Dorsolateral prefrontal cortex (tissue), 122 donors: ENCODE measurements at places on chromosomes 11 and 22. TPM values are rescaled to one million over a fixed set of nuclear protein-coding genes. Genes with fewer than 3 reads are reported as not detected.

CARD18 gene
- 0.50 TPM for total RNA-seq

- DNase-seq, result peak; percentile 66
Observed at GRCh38 chr22:50306753-50307749, at the start of gene PLXNB2. Gene PLXNB2 (minus strand): TSS chr22:50307646. CDS start chr22:50290584, 17,062 bp downstream.

GRCh38 chr22:30078320-30079311 lies 1.6 kb upstream of the HORMAD2 start:
- no peak for DNase-seq

OTOG gene
- 0.14 TPM for total RNA-seq

- DNase-seq, result no peak
Observed at GRCh38 chr11:47136327-47136726, 40.4 kb downstream of the ARFGAP2 start.

APOL1 gene
- 8.2 TPM for total RNA-seq

GRCh38 chr11:131441051-131441810 lies 70.8 kb downstream of the NTM start:
- DNase-seq, result no peak

XKR3 gene
- total RNA-seq, result not detected

DNA sequence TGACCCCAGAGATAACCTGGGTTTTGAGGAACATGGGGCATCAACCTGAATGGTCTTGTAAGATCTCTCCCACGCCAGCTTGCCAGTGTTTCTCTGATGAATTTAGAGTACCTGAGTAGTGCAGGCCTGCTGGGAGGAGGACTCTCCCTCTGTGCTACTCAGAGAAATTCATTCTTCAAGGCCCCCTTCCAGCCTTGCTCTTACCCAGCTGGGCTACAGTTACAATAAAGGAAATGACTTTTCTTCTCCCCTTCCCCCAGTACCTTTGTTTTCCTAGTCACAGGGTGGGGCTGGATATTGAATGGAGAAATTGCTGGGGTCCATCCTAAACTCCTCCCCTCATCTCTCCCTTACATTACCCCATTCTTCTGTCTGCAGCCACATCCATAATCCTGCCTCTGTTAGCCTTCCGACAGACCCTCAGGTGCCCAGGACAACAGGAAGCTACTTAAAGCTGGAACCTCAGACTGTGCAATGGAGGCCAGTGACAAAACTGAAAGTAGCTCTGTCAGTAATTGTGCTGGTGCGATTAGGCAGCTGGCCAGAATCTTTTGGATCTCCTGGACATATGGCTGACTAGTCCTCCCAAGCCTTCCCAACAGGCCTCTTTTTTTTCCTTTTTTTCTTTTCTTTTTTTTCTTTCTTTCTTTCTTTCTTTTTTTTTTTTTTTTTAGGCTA lies 17.4 kb downstream of the LIMK2 start:
- DNase-seq, result no peak

PYGM gene
- 18.3 TPM for total RNA-seq

HRAS gene
- 82.0 TPM for total RNA-seq

GVQW3 gene
- total RNA-seq, result 16.6 TPM

APOBEC3B gene
- not detected for total RNA-seq

GRCh38 chr11:97890466-97890865 lies 1130.3 kb upstream of the CNTN5 start:
- no peak for DNase-seq

DNA sequence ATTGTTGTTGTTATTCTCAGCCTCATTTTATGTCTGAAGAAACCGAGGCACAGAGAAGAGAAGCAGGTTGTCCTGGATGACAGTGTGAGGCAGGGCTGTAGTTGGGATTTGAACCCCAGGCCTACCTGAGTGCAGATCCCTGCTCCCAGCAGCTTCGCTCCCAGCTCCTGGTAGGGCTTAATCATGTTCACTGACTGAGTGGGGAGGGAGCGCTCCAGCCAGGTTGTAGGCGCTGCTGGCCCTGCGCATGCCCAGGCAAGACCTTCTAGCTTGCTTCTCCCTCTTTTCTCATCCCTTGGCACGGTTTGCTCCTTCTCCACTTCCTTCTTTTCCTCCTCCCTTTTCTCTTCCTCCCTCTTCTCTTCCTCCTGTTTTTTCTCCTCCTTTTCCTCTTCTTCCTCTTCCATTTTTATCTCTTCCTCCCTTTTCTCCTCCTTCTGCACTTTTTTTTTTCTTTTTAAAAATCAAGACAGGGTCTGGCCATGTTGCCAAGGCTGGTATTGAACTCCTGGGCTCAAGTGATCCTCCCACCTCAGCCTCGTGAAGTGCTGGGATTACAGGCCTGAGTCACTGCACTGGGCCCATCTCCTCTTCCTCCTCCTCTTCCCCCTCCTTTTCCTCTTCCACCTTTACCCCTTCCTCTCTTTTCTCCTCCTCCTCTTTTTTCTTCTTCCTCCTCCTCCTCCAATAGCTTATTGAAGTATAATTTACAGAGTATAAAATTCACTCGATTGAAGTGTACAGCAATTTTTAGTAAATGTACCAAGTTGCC lies 109.3 kb downstream of the KIAA1671 start:
- no peak for DNase-seq

OR2D3 gene
- total RNA-seq, result not detected

ZNF280B gene
- total RNA-seq, result 8.4 TPM

LDHAL6A gene
- total RNA-seq, result 0.98 TPM

P2RX6 gene
- total RNA-seq, result 12.0 TPM

DNA sequence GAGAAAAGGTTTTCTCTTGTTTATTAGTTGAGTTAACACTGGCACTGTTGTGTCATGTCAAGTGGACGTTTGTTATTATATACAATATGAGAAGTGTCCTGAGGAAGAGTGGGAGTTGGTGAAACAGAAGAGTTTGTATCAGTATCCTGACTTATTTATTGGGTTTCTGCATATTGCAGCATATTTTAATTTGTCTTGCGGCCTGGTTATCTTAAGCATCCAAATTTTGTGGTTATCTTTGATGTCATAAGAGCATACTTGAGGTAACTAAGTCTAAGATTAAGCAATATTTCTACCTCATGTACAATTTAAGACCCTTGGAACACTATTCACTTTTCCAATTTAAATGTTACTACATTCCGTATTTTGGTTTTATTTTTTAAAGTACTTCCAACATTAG lies 103.5 kb downstream of the DDX10 start:
- no peak for DNase-seq

DNA sequence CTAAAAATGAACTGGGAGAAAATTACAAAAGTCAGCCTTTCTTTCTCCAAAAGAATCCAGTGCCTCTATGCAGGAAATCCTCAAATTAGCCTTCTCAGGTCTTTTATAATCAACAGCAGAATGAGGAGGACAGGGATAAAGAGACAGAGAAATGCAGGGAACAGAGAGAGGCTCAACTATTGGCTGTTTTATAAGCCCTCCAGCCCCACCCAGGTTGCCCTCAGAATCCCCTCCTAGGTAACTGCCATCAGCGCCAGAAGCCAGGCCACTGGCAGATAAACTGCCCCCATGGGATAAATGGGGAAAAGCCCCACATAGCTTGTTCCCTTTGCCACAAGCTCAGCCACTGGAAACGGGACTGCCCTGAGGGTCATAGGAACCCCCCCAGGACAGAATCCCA lies 10.9 kb upstream of the HMOX1 start:
- no peak for DNase-seq

- no peak for DNase-seq
Observed at GRCh38 chr11:122214567-122214966, 98.6 kb upstream of the BLID start.

GRCh38 chr11:17457396-17458173 lies 19.1 kb downstream of the ABCC8 start:
- DNase-seq, result no peak

DNA sequence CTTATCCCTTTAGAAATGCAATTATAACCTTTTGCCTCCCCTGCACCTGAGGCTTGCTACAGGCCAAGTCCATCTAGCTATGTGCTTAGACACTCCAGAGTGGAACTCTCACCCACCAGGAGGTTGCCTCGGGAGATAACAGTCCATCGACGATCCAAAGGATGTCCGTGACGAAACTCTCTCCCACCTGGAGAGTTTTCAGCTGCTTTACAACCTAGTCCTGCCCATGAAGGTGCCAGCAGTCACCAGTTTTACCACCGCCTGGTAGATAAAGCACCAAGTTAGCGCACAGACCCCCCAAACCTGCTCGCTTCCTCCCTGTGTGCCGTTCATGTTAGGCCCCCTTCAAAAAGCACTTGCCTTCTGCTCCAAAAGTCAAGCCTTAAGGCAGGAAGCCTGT lies 53.1 kb upstream of the SHISAL1 start:
- no peak for DNase-seq

GRCh38 chr11:59459916-59460315 lies 3.2 kb downstream of the OR4D6 start:
- no peak for DNase-seq

- DNase-seq, result no peak
Observed at GRCh38 chr11:117908959-117909610, 20.1 kb downstream of the TMPRSS13 start.

- DNase-seq, result no peak
Observed at GRCh38 chr11:6833356-6833755, 12.1 kb upstream of the OR10A5 start.

ANGPTL5 gene
- total RNA-seq, result not detected

GRCh38 chr22:28855355-28856094 lies 27.8 kb upstream of the ZNRF3 start:
- DNase-seq, result no peak

CALCB gene
- total RNA-seq, result not detected

DNA sequence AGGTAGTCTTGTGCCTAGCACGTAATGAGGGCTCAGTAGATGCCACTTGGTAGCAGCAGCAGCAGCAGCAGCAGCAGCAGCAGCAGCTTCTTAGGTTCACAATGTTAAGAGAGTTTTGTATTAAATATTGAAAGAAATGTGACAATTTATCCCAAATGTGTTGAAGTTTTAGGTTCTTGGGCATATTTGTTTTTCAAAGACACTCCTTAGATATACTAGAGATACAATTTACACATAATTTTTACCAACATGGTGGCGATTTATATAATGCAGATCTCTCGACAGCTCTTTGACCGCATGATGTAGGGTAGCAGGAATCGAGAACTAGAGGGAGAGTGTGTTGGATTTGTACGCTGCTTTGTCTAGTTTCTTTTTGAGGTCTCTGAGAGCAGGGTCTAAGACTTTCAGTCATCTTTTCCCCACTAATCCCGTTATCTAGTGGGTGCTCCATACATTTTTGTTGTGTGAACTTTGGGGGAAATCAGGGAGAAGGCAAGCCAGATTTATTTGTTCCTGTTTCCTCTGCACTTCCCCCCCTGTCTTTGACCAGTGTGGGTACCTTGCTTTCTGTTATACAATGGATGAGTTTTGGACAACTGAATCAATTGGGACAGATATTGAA lies 1.4 kb downstream of the FDX1 start:
- no peak for DNase-seq

FEN1 gene
- total RNA-seq, result 17.3 TPM

DNA sequence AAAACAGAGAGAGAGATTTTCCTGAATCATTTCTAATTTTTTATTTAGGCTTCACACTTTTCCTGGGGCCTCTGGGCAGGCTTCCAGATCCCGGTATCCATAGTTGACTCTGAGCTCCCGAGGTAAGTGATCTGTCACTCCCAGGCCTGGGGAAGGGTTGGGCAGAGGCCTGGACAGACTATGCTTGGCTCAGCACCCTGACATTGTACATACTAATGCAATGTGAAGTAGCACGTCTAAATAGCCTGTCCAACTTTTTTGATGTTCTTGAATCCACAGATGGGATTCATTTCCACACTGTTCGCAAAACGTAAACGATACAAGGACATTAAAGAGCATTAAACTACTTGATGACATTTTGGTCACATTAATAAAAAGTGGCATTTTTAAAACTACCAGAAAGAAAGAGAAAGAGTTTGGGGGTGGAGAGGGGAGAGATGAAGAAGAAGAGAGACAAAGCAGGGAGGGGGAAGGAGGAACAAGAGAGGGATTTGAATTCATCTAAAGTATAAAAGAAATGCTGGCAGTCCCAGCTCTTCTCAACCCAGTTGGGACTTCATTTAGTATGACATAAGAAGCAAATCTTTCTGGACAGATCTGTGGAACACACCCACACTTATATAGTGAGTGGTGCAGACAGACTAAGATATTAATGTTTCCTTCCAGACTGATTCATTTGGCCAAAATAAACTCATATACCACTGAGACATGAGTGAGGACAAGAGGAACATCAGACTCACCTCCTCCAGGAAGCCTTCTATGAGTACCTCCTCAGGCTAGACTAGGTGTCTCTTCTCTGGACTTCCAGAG lies 514.2 kb downstream of the SOX6 start:
- no peak for DNase-seq

GRCh38 chr11:100956351-100956750 lies 173.3 kb downstream of the PGR start:
- DNase-seq, result no peak

CHADL gene
- total RNA-seq, result 22.0 TPM

GRCh38 chr22:39569066-39569465 lies 1.5 kb upstream of the CACNA1I start:
- DNase-seq, result no peak

- DNase-seq, result no peak
Observed at GRCh38 chr11:76250520-76251225, 44.4 kb upstream of the WNT11 start.

- no peak for DNase-seq
Observed at GRCh38 chr22:23692598-23693291, 1.9 kb downstream of the RGL4 start.

- DNase-seq, result no peak
Observed at GRCh38 chr11:405323-405953, 9.4 kb downstream of the SIGIRR start.

PRR33 gene
- total RNA-seq, result not detected

- DNase-seq, result no peak
Observed at GRCh38 chr11:104776501-104777170, 121.6 kb downstream of the CASP12 start.

- no peak for DNase-seq
Observed at GRCh38 chr11:83119216-83119615, 37.7 kb upstream of the PCF11 start.

PNPLA5 gene
- 3.3 TPM for total RNA-seq

CCDC73 gene
- total RNA-seq, result not detected

- no peak for DNase-seq
Observed at GRCh38 chr11:27218421-27219038, 144.5 kb downstream of the CCDC34 start.

DNA sequence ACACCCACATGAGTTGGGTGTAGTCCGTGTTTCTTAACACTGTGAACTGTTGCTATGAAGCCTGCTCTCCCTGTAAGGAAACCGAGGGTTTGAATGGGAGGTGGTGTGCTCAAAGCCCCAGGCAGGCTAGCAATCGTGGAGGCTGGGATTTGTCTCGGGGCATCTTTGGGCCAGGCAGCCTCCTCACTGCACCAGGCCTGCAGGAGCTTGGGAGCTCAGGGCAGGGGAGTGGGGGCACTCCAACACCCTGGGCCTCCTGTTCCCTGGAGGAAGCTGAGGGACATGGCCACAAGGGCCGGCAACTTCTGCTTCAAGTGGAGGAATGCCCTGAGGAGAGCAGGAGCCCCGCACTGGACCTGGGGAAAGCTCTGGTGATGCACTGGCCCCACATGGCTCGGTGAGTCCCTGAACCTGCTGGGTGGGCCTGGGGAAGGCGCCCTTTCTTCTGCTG lies 164.7 kb upstream of the B3GAT1 start:
- no peak for DNase-seq

CYP2R1 gene
- total RNA-seq, result 13.9 TPM

PRR5L gene
- 8.8 TPM for total RNA-seq

GRCh38 chr22:50115693-50116092 lies 25.9 kb downstream of the MOV10L1 start:
- no peak for DNase-seq

MCAM gene
- 56.2 TPM for total RNA-seq
